Stimulated activated CD8-positive, alpha-beta memory T cell treated with anti-CD3 and anti-CD28 coated beads, Interleukin-7, amount 100 ng/mL, for 24 hours (primary cell): ENCODE measurements at places on chromosomes 7 and 10.

DNA sequence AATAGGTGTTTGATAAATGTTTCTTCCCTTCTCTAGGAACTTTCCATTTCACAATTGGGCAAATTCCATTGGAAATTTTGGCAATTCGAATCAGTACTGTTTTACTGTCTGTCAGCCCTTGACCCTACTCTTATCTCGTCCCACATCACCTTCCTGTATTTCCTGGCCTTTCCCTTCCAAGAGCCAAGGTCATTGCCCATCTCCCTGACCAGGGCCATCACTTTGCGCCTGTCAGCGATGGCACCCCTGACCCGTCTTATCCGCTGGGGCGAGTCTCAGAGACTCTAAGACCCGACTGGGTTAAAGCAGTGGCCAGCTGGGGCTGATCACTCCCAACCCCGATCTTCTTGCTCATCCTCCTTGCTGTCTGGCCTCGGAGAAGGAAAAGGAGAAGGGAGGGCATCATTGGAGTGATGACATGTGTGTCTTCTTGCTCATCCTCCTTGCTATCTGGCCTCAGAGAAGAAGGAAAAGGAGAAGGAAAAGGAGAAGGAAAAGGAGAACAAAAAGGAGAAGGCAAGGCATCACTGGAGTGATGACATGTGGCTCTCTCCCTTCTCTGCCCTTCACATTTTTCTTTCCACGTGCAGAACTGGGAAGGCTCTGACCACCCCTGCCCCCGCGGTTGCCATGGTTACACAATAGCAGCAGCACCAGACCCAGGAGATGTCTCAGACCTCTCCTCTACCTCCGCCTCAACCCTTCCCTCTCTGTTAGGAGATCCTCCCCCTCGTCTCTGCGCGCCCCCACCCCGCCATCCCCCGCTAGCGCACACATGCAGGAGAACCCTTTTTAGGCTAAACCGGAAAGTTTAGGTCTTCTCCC is 2.0 kb downstream of the SEMA3D start:
- DNase-seq = no peak

DNA sequence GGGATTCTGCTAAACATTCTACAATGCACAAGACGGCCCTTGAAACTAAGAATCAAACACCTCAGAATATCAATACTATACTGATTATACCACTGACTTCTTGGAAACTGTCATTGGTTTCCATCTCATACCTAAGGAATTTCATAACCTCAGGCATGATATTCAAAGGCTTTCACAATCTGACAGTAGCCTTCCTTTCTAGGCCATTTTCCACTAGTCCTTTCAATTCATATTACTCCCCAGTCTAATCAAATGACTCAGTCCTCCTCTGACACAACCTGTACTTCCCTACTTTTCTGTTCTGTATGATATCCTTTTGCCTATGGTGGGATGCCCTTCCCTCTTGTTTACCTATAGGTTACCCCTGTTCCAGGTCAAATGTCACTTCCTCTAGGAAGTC is 48.3 kb downstream of the CSTF2T start:
- DNase-seq = no peak

DNA sequence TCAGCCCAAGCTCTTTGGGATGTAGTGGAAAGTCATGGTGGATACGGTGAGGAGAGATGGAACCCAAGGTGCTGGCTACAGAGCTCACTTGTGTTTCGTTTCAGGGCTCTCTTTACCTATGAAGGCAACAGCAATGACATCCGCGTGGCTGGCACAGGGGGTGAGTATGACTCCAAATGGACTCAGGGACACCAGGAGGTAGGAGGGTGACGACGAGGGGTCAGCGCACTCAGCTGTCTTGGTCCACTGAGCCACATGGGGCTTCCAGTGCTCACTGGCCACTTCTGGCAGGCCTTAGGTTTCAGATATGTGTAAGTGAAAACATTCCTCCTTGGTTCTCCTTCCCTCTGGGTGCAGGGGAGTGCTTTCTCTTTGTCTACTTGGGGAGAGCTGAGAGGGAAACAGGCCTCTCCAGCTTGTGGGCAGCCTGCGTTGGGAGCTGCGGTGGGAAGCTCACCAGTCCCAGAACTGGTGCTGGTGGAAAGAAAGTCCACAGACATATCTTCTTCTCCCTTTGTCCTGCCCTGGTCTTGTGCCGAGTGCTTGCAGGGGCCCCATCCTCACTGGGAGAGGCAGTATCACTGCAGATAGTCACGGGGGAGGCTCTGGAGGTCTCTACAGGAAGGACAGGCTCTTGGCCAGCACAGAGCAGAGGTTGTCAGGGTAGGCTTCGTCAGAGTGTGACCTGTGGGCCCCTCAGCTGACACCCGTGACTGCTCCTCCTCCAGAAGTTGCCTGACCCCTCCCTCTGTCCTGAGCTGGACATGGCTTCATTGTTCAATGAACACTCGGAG is 5.8 kb downstream of the DBNL start:
- DNase-seq = no peak

DNA sequence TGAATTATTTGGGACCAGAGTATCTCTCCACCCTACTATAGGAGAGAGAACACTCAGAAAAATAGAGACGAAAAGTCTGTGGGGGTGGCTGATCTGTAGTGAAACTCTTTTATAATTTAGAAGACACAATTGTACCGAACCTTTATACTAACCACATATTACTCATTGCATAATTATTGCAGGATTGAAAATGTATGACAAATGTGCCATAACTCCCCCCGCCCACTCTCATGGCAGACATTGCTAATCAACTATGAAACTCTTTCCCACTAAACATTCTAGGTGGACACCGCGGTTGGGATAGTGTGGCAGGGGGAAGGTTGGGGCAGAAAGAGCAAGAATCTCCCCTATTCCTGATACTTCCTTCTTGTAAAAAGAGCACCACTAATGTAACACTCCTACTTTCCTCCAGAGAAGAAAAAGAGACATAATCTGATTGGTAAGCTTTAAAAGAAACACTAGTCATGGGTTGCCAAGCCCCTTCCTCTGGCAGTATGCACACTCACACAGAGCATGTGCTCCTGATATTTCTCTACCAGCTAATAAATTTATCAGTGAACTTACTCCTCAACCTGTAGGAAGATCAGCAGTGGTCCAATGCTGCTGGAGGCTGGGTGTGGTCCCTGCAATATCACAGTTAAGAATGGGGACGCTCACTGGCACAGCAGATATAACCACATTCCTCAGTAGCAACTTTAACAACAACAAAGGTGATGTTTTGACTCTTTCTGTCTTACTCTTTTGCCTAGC is 18.7 kb upstream of the ARID5B start:
- DNase-seq = no peak

DNA sequence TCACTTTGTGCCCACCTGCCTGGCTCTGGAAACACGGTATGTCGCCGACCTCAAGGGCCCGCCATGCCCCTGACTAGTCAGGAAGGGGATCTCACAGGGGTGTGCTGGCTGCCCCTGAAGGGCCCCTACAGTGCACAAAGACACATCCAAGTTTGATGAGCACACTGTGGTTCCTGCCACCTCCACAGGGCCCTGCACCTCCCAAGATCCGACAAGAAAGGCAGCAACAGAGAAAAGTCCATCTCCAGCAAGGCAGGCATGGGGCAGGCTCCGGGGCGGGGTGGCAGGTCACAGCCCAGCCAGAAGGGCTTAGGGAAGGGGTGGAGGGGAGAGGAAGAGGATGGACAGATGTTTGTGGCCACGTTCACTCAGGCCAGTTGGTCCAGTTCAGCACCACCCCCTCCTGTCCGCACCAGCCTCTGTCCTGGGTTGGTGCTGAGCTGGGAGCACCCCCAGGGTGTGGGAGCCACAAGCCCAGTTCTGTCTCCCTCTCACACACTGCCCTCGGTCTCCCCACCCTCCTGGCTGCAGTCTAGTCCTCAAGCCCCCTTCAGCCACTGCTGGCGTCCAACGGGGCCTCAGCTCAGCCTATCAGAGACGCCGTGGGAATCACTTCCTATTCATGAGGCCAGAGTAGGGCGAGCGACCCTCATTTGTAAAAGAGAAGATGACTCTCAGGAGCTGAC is 11.5 kb downstream of the DRGX start:
- DNase-seq = no peak

GRCh38 chr10:45470098-45471012 is 96.3 kb downstream of the ALOX5 start:
- no peak for DNase-seq

GRCh38 chr10:116766241-116766827 is 24.0 kb upstream of the HSPA12A start:
- DNase-seq = no peak

- DNase-seq = no peak
Observed at GRCh38 chr7:81267508-81267907, 348.7 kb upstream of the SEMA3C start.

DNA sequence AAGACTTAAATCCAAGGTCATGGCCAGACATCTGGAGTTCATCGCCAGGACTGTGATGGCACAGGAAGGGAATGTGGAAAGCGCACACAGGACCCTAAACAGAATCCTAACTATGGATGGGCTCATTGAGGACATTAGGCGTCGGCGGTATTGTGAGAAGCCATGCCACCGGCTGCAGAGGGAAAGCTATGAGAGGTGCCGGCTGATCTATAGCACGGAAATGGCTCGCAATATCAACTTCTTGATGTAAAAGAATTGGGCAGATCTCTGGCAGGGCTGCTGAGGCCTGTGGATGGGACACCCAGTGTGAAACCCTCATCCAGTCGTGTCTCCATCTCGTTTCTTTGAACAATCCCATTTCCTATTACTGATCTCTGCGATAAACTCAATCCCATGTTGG is 6.3 kb upstream of the CTBP2 start:
- DNase-seq = no peak

- DNase-seq = no peak
Observed at GRCh38 chr10:28801869-28802268, 124.5 kb downstream of the BAMBI start.

- no peak for DNase-seq
Observed at GRCh38 chr7:34900891-34901513, 136.3 kb downstream of the DPY19L1 start.

- DNase-seq = no peak
Observed at GRCh38 chr10:67893637-67894036, 9.2 kb downstream of the SIRT1 start.

DNA sequence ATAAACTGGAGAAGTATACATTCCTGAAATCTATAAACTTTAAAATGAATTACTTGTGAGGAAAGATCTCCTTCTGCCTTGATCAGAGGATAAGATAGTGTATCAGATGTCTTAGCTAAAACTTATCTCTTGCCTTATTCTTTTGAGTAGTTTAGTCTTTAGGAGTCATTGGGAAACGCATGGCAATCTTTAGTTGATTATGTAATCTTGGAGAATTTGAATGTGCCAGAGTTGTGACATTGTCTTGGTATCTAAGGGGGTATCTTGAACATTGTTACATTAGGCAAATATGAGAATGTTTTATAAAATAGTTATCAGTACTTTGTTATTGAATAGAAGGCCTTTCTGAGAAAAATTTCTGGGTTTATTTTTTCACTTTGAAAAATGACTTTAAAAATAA is 61.6 kb upstream of the ADRA2A start:
- no peak for DNase-seq

- DNase-seq = no peak
Observed at GRCh38 chr10:74153676-74154075, 2.7 kb downstream of the ADK start.

DNA sequence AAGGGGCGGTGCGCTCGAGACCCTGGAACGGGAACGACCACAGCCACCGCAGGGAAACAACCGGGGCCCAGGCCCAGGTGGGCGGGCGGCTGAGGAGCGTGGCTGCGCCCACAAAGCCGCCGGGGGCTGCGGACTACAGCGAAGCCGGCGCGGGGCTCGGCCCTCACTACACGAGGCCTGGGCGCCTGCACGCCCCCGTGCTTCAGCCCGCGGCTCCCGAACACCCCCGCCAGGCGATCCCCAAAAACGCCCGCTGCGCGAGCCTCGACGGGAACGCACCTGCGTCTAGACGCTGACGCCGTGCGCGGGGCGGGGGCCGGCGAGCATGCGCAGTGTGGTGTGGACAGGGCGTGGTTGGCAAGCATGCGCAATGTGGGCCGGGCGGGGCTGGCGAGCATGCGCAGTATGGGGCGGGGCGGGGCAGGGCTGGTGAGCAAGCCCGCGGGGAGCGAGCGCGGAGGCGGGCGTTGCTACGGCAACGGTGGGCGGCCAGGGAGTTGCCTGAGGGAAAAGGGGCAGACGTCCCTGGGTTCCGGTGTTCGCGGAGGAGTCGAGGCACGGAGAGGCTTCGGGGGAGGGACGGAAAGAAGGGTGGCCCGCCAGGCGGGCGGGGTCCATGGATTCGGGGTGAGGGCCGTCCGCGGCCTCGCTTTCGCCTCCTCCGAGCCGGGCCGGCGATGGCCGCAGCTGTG is at the start of gene RNF32:
Gene RNF32, plus strand, starts transcription at position 518 of the 692 bp plus-strand sequence. CDS start 3,104 bp downstream, outside the sequence.
- DNase-seq = peak; percentile 99

GRCh38 chr7:140557809-140558518 is 78.7 kb upstream of the MKRN1 start:
- no peak for DNase-seq

DNA sequence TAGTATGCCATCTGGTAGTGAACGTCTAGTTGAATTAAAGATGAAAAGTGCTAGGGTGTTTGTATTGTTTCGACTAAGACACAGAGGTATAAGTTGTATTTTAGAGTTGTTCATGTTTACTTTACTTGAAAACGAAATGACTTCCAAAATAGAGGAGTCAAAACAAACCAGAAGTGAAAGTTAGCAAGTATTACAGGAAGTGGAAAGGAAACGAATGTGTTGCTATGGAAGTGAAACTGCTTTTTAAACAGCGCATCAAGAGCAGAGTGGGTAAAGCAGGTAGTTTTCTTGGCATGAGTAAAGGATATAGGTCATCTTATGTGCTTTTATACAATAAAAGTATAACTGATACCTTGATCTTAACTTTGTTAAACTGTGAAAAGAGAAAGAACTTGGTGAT is 20.0 kb upstream of the GALNTL5 start:
- no peak for DNase-seq

DNA sequence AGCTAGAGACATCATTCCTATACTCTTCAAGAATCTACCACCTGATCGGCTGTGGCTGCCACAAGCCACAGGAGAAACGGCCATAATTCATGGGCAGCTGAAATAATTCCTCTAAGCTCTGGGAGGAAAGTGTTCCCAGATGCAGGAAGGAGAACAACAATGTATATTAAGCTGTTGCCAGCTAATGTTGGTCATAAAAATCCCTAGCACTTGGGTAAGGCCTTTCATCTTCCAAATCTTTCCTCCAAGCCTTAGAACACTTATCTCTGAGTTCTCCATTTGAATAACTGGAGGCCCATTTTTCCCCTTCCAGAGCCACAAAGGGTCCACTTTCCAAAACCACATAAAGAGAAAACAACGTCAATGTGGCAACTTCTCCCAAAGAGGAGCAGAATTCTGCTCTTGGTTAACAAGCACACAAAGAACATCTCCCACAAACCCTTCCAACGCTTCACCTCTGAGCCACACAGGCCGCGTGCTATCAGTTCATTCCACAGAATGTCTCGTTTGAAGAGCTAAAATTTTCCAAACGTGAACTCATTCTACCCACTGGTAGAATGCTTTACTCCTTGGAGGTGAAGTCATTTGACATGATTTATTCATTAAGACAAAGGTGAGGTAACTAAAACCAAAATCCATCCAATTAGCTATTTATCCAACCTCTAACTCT is 11.2 kb downstream of the KCNMA1 start:
- no peak for DNase-seq

DNA sequence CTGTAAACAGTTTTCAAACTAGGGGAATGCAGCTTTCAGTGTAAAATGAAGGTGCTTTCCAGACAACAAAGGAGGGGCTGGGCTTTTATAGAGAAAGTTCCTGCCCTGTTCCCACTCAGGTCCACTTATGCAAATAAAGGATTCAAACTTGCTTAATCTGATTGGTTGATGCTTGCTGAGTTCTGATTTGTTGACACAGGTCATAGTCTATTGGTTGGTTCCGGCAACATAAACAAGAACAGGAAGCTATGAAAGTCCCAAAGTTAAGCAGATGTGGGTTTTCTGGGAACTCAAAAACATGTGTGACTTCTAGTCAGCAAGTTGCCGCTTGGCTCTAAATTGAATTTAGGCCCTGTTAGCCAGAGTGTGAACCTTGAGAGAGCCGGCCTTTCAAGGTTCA is 194.2 kb upstream of the SVIL start:
- no peak for DNase-seq
